ENCODE measurements at places on chromosomes 5 and 9.

DNA sequence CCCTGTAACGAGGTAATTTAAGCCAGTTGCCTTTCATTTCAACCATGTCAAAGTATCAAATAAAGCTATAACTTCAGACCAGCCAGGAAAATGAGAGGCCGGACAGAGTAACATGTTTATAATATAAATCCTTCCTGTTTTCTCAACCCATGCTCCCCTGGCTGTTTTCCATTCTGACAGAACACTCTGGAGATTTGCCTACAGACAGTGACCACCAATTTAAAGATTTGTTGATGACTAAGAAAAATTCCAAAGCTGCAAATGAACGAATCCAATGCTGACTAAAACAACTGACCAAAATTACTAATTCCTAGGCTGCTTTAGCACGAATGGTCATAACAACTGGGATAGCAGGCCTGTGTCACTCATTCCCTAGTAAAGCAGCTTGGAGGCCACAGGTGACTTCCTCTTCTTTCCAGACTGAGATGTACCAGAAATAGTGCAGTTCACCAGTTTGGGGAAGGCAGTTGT lies 141.4 kb downstream of the AOPEP start:
- no peak for DNase-seq

DNA sequence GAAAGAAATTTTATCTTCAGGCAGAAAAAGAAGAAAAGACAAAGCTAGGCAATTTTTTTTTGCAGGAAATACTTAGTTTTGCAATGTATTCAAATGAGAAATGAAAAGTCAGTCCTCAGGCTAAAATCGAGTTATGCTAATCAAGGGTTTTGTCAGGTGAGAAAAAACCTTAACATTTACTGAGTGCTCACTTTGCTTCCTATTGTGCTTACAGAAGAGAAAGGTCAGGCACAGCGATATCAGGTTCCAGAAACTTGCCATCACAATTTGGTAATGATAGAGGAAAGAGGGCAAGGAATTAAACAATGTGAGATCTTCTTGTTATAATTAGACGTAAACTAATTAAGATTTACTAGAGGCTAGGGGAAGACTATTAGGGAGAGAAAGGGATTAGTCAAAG lies 431.7 kb upstream of the CTNND2 start:
- DNase-seq = no peak

DNA sequence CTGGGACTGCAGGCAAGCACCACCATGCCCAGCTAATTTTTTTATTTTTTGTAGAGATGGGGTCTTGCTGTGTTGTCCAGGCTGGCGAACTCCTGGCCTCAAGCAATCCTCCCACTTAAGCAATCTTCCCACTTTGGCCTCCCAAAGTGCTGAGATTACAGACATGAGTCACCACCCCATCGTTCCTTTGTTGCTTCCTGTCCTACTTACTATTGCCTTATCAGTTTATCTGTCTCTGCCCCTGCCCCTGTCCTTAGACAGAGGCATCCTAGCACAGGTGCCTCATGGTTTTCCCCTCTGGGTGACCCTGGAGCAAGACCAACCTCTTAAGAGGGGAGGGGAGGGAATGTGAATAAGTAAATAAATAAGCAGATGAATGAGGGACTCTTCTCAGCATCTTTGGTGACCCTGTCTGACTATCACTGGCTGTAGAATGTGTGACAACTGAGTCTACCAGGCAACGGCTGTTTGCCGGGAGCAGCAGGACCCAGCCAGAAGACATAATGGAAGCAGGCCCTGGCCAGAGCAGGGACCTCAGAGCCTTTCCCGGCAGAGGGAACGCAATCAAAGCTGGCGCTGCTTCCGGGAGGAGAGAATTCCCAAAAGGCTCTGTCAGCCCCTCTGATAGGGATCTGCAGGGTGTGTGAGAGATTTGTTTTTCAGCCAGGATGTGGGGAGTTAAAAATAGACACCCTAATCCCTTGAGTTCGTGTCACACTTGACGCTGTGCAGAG lies 43.8 kb upstream of the DAB2IP start:
- DNase-seq = no peak

- DNase-seq = no peak
Measured at GRCh38 chr5:10289353-10289752, 18.3 kb downstream of the CMBL start.

- DNase-seq = no peak
Measured at GRCh38 chr5:115557667-115558387, 13.3 kb upstream of the FEM1C start.

- no peak for DNase-seq
Measured at GRCh38 chr9:122331523-122331927, 39.3 kb upstream of the PTGS1 start.

GRCh38 chr5:170265522-170265921 lies 32.1 kb downstream of the LCP2 start:
- no peak for DNase-seq

DNA sequence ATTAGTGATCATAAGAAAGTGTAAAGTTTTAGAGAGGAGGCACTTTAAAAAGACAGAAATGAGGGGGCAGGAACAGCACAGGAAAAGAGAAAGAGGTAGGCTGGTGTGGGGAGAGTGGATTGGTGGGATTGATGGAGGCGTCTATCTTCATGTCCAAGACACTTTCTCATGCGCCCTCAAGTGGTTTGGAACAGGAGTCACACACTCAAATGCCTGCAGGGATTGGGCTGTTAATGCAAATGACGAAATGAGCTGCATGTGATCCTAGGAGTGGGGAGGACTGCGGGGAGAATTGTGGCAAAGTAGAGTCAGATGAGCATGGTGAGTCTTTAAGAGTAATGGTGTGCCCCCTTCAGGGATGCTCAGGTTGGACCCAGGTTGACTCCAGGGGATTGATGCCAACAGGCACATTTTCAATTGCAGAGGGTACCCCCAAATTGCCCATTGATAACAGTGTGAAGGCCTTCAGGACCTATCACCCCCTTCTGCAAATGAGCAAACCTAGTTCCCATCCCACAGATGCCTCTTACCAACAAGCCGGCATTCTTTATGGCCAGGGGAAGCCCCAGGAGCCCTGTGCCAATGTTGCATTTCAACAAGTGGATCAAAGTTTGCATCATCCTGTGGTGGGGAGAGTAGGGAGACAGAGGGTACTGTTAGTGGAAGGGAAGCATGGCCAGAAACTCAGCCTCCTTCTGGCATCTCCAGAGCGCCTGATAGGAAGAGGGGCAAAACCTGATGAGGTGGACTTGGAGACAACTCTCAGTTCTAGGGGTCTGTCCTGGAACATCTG lies 5.3 kb downstream of the SLC36A3 start:
- DNase-seq = no peak

DNA sequence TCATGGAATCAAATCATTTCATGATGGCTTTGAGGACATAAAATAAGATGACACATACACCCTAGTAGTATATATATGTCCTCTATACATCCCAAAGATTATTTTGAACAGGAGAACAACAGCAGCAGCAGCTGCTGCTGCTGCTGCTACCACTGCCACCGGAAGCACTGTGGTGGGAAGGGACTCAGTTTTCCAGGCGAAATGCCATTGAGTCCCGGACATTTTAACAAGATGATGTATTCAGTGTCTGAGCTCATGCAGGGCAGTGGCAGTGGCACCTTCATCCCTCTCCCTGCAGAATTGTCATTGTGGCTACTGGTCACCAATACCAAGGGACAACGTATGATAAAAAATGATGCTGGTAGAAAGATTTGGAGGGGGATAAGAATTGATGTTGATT lies 151.3 kb downstream of the CHSY3 start:
- DNase-seq = no peak

All from activated T-cell treated with anti-CD3 and anti-CD28 coated beads, Interleukin-2, amount 50 U/mL, for 4 hours (primary cell).